ENCODE measurements at places on chromosomes 7 and 10. TPM values are rescaled to one million over a fixed set of nuclear protein-coding genes. Genes with fewer than 3 reads are reported as not detected.

- no peak for DNase-seq
These were observed 18.8 kb downstream of the MYO3A start for GRCh38 chr10:25952857-25953256.

DNA sequence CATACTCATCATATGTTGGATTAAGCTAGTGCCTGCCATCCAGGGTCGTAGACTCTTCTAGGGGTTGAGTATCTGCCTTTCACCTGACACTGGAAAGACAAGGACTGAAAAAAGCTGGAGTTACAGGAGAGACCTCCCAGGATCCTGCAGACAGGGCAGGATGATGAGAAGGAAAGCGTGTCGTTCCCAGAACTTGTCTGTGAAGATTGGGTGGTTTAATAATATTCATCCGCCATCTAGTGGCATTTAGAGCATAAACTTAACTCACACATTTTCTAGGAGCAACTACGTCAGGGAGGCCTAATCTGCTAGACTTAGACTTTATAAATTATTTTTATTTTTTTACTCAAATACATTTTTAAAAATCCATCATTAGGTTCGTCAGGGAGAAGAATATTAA lies 59.6 kb downstream of the ADRB1 start:
- DNase-seq, result peak; percentile 44

DNA sequence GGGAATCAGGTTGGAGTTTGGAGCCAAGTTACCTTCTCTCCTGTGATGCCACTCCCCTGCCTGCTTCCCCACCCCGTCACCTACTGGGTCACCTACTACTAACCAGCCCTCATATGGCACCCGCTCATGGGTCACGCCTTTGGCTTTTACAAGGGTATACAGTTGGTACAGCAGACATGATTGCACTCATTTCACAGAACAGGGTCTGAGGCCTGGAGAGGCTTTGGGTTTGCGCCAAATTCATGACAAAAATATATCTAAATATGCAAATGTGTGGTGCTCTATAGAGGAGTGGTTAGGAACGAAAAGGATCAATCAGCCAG lies 10.7 kb downstream of the CRYGN start:
- no peak for DNase-seq

GRCh38 chr10:101114646-101115045 lies 16.5 kb upstream of the TLX1 start:
- no peak for DNase-seq

TMEM248 gene
- 150 TPM for total RNA-seq

- DNase-seq, result no peak
These were observed 218.7 kb downstream of the PARD3 start for GRCh38 chr10:34596351-34596750.

DNA sequence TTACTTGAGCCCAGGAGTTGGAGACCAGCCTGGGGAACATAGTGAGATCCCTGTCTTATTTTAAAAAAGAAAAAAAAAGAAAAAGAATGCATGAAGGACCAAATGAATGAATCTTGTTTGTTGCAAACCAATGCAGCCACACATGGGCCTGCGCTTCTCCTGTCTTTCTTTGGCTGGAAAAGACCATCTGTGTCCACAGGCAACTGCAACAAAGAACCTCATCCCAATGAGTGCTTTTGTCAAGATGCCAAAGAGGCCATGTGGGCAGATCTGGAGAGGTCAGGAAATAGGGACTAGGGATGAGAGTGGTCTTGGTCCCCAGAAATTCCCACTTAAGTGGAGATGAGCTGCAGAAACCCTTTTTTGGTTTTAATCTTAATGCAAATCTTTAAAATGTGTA lies 49.8 kb upstream of the DUSP5 start:
- DNase-seq, result no peak

DNA sequence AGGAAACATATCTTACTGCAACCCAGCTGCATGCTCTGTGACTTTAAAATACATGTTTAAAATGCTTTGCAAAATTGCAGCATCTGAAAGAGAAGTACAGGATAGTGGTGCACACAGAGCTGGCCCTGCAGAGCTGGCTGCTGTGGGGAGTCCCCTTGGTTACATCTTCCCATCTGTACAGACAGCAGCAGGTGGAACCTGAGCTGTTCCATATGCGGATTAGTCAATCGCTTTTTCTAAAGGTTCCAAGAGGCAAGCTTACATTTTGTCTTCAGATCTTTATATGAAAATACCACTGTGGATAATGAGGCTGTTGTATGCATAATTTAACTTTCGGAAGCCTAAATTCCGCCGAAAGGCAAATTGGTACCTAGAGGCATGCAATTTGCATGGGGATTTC lies 444.1 kb downstream of the NRG3 start:
- no peak for DNase-seq

- DNase-seq, result peak; percentile 23
These were observed 35.0 kb upstream of the SRI start for GRCh38 chr7:88254721-88255424.

WDR11 gene
- total RNA-seq, result 21.9 TPM

DNA sequence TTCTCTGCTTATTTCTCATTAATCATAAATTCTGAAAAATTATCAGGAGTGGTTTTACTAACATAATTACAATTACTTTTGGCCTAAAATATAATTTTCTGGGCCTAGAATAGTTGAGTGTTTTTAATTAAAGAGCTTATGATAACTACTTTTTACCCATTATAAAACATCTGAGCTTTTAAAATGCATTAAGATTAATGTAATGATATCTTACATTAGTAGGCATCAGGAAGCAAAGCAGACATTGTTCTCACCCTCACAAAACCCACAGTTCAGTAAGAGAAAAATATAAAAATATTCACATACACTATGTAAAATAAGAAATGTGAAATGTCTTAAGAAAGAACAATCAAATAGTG lies 443.7 kb upstream of the SEMA3A start:
- no peak for DNase-seq
